Fibroblast of mammary gland (primary cell): ENCODE measurements at places on chromosomes 1 and 21.

DNA sequence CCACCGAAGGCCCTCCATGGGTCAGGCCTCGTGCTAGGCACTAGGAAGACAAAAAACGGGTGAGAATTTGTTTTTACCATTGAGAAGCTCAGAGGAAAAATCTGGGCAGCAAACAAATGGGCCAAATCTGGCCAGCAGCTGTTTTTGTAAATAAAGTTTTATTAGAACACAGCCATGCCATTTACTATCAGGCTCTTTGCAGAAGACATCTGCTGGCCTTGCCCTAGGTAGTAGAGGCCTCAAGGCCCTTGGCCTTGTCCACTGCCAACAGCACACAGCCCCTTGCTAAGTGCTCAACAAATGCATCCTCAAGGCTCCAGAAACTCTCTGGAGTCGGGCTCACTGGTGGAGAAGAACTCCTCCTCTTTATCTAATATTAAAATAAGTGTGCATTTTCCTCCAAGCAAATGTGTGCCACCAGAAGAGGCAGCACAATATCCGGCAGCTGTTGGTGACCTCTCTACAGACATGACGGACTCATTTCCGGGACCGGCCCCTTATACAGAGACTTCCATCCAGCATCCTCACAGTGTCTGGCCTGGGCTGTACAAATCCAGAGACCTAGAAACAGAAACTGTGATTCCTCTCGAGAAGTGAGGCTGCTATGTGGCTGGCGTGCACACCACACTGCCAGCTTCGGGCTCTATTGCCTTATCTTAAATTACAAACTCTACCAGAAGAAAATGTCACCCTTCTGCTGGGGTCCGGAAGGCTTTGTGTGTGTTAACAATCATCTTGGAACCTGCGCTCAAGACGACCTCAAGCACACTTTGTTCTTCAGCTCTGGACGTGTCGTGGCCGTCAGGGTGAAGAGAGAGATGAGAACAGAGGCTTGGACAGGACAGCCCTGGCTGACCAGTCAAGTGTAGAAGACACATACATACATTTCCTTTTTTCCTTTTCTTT lies 203.9 kb downstream of the TOMM20 start:
- no peak for DNase-seq

- peak; percentile 88 for DNase-seq
Measured at GRCh38 chr1:212498283-212499040, 65.7 kb downstream of the NENF start.

GRCh38 chr1:231353086-231353485 lies 15.0 kb downstream of the SPRTN start:
- DNase-seq: no peak

GRCh38 chr1:47184090-47184821 lies 5.6 kb downstream of the PDZK1IP1 start:
- DNase-seq: no peak

GRCh38 chr1:54997711-54997986 lies 1.1 kb upstream of the BSND start:
- DNase-seq: no peak
